Stimulated activated naive CD4-positive, alpha-beta T cell (primary cell): ENCODE measurements at places on chromosomes 3 and 15.

- DNase-seq, result peak; percentile 94
Measured at GRCh38 chr3:141738022-141738890, at the start of gene RNF7. Gene RNF7, plus strand, starts transcription at chr3:141738298. Its CDS starts 44 bp downstream, at chr3:141738342.

GRCh38 chr3:122263974-122264588 is 61.0 kb upstream of the CSTA start:
- no peak for DNase-seq

- DNase-seq, result no peak
Measured at GRCh38 chr15:94441760-94442159, 210.4 kb downstream of the MCTP2 start.

- no peak for DNase-seq
Measured at GRCh38 chr3:113769551-113769950, 22.7 kb downstream of the ATP6V1A start.

- DNase-seq, result no peak
Measured at GRCh38 chr15:39407116-39407515, 173.8 kb upstream of the THBS1 start.

GRCh38 chr3:11385891-11386290 is 113.7 kb downstream of the ATG7 start:
- no peak for DNase-seq

DNA sequence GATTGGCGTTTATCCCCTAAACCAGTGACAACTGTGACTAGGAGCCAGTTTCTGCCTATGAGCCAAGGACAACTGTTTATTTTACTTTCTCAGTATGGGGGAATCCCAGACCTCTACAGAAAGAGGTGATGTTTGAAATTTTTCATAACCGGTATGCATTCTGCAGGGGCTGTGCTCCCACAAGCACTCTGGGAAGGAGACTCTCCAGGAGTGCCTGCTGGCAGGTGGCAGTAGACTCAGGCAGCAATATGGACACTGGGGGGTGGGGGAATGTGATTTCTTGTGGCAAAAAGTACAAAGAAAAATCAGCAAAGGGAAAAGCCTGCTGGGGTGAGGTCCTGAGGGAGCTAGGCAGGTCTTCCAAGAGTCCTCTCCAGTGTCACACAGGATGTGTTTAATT is 5.9 kb downstream of the TGM4 start:
- DNase-seq, result no peak

- no peak for DNase-seq
Measured at GRCh38 chr3:172606021-172606420, 82.8 kb upstream of the TNFSF10 start.

DNA sequence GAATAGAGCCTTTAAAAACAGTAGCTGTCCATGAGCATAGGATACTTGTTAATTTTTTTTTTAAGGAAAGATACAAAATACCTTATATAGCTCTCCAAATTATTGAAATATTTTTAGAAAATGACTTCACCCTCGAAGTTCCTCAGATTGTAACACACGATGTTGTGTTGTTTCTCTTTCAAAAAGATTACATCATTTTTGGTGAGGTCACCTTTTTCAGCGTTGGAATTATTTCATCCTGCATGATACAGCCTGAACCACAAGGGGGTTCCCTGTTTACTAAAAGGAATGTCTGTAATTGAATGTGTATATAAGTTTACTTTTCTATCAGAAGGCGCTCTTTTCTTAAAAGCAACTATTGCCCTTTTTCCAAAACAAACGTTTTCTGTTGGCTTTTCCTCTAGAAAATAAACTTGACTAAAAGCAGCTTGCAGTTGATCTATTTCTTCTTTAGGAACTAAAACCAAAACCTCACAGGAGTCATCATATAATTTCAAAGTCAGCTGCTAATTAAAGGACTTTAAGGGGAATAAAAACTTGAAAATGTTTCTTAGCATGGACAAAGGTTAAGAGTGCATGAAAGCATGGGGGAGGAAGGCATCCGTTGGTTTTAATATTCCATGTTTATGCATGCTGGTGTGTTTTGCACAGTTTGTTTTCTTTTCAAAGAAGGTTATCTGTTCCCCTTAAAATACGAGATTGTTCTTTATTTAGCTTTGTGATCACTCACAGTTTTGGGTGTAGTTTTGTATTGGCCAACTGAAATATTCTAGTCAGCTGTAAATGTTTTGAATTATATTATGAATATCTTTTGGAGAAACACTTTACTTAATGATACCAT is 29.4 kb downstream of the LYSMD4 start:
- no peak for DNase-seq

- DNase-seq, result no peak
Measured at GRCh38 chr3:195701042-195701915, 19.5 kb upstream of the MUC20 start.

GRCh38 chr3:73419942-73420341 is 204.8 kb downstream of the PDZRN3 start:
- DNase-seq, result no peak

DNA sequence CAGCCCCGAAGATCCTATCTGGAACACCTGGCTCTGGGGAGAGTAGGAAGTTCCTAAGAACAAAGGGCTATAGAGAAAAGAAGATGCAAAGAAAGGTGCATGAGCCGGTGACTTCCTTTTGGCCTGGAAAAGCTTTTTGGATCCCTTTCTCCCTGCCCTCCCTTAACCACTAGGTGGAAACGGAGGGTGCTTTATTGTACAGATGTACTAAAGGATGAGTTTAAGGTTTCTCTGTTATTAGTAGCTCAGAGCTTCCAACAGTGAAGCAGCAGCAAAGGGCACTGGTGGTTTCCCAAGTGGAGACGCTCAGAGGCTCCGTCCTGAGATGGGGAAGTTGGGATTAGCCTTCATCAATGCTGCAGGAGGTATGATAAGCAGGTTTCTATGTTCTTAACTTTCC is 5.9 kb upstream of the ADGRG7 start:
- no peak for DNase-seq

DNA sequence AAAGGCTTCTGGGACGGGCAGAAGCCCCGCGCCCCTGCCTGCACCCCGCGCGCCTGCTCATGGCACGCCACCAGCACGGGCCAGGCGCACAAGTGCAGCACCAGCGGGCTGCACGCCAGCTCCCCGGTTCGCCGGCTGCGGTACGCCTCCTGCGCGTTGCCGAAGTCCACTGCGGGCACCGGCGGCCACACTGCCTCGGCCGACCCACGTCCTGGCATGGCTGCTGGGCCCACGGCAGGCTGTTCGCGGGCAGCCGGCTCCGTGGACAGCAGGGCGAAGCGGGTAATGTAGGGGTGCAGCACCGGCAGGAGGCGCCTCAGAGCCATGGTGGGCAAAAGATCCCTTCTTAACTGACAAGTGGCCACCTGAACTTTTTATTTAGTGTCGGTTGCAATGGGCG is 34.8 kb downstream of the MCCC1 start:
- no peak for DNase-seq

GRCh38 chr3:35141406-35141805 is 497.9 kb upstream of the ARPP21 start:
- no peak for DNase-seq

DNA sequence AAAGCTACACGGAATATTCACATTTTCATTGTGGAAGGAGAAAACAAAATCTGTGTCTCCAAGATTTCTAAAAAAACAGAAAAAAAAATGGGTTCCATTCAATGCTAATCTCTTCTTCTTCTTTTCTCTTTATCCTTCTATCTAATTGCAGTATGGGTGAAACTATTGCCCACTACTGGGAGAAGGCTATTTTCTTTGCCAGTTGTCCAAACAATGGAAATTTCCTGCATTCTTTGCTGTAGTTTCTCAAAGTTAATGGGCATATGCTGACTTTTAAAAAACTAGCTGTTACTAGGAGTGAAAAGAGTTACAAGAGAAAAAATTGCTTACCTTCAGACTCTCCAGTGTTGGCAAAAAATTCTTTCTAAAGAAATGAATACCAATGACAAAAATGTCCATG is 179.3 kb upstream of the ANKRD28 start:
- no peak for DNase-seq

DNA sequence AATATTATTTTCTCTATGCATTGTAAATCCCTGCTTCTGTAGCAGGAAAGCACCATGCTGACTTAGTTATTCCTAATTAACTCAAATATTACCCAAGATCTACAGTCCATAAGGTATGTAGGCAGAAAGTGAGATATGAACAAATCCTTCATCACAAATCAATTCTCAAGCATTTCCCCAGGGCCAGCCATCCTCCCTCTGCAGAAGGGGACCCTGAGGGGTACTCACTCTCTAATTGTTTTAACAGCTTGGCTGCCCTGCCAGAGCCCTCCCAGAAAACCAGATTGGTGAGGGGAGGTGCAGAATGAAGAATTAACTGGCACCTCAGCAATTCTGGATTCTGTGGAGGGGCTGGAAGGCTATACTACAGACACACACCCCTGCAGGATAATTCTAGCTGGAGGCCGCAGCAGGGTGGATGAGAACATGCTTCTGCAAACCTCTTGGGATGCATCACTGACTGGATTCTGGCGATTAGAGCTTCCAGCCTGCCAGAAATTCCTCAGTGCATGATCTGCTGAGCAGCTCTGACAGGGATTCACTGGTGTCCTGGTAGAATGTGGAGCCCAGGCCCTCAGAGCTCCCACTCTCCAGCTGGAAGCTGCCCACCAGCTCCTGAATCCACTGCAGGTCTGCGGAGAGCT is 88.6 kb upstream of the HERC1 start:
- DNase-seq, result no peak

GRCh38 chr3:17901893-17902292 is 159.5 kb upstream of the TBC1D5 start:
- no peak for DNase-seq

- no peak for DNase-seq
Measured at GRCh38 chr3:15728766-15729165, 69.0 kb downstream of the ANKRD28 start.

GRCh38 chr3:185253645-185254410 is at the start of gene EHHADH:
Gene EHHADH, minus strand, starts transcription at chr3:185254049. Its CDS starts 27 bp downstream, at chr3:185254022.
- DNase-seq, result peak; percentile 5

GRCh38 chr15:29784413-29784812 is 37.9 kb downstream of the TJP1 start:
- DNase-seq, result no peak

- DNase-seq, result no peak
Measured at GRCh38 chr15:85496551-85497171, 116.3 kb downstream of the AKAP13 start.

GRCh38 chr3:117532268-117532667 is 822.7 kb downstream of the TUSC7 start:
- DNase-seq, result no peak

DNA sequence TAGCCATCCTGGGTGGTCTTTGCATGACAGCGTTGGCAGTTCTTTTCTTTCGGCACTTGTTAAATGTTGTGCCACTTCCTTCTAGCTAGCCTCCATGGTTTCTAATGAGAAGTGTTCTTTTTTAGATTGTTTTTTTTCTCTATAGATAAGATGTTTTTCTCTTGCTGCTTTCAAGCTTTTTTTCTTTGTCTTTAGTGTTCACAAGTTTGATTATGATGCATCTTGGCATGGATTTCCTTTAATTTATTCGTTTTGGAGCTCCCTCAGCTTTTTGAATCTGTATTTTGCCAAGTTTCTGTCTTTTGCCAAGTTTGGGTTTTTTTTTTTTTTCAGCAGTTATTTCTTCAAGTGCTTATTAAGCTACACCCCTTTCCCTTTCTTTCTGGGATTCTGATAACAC is 53.1 kb downstream of the TM2D3 start:
- no peak for DNase-seq

GRCh38 chr15:45114076-45114750 is at the start of the genes DUOX2 and DUOXA2:
Gene DUOX2, minus strand, starts transcription at chr15:45114172. Its CDS starts 761 bp downstream, at chr15:45113411.
Gene DUOXA2, plus strand, starts transcription at chr15:45114326. Its CDS starts 280 bp downstream, at chr15:45114606.
- no peak for DNase-seq

GRCh38 chr3:44950275-44950734 is 25.7 kb downstream of the ZDHHC3 start:
- DNase-seq, result no peak

- no peak for DNase-seq
Measured at GRCh38 chr3:45168451-45168850, 22.3 kb upstream of the CDCP1 start.

- DNase-seq, result no peak
Measured at GRCh38 chr3:39748002-39748401, 61.4 kb upstream of the MYRIP start.

GRCh38 chr3:3503411-3503810 is 295.8 kb upstream of the LRRN1 start:
- DNase-seq, result no peak

GRCh38 chr3:197730200-197730599 is 6.5 kb downstream of the RUBCN start:
- DNase-seq, result no peak

DNA sequence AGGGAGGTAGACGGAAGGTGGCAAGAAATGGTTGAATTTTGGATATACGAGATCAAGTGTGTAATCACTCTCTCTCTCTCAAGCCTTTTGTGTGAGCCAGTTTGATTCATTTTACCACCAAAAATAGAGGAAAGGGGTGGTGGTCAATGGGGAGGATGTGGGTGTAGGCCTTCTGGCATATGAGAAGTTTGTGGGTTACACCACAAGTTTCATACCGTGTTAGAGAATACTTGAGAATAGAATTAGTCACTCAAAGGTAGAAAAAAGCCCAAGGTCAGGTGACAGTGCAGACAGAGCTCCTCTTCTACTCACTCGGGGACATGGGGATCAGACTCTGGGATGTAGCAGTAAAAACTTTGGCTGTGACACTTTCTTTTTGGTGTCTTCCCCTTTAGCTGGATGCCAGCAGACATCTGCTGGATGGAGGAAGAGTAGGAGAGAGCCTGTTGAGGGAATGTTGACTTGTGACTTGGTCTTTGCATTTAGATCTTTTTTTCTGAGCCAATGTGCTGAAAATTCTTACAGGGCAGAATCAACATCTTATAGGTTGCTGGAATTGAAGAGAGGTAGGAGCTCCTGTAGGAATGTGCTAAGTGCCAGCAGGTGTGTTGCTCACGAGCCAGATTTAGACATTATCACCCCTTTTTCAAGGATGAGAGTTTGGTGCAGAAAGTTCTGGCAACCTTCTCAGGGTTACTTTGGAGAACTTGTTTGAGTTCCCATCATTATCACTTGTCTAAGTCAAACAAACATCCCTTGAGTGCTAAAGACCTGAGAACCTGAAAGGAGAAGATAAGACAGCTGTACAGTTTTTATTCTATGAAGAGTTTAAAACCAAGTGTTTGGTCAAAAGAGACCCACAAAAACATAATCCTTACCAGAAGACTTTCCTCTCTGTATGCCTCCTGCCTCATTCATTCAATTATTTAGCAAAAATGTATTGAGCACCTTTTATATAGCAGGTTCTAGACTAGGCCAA is 43.9 kb upstream of the RYK start:
- DNase-seq, result peak; percentile 60
